GM19239 (cell line): ENCODE measurements at places on chromosomes 2 and 18.

- DNase-seq = no peak
These were observed 242.3 kb upstream of the NOL4 start for GRCh38 chr18:34467058-34467457.

DNA sequence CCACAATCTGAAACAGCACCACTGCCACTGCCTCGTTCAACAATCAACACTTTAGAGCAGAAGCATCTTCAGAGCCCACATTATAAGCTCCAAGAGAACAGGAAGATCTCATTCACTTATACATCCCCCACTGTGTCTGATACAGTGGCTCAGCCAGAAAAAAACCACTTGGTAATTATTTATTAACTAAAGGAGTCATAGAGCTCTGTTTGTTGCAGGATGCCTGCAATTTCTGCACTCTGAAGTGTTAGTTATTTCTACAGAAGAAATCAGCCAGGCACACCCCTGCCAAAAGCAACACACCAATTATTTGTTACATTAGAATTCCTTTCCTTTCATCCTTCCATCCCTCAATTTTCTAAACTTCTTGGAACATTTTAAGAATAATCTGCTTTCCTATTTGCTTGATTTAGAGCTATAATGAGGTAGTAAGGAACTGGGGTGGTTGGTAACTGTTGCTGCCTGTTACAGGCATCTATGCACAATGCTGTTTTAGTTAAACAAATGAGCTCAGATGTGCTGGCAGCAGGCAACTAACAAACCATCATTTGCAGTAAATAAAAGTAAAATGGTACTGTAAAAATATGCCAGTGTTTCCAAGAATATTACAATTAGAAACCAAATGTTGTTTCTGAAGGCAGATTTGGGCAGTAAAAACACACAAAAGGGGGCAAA, 59.9 kb downstream of the DYM start:
- DNase-seq = peak; percentile 16

GRCh38 chr2:53865962-53866361, 6.2 kb upstream of the GPR75 start:
- no peak for DNase-seq

DNA sequence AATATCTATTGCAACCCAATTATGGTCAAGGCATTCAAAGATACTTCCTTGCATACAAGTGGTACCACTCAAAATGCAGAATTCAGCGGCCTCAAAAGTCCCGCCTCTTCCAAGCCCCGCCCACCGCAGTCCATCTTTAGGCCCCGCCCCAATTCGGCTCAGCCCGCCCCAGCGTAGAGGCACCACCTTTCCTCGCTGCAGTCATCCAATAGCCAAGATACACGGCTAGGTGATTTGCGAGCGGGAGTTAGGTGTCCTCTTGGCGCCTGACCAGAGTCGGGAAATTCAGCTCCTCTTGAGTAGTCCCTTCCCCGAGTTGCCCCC, 431 bp upstream of the SEC11C start:
- peak; percentile 90 for DNase-seq

- DNase-seq = no peak
These were observed 37.4 kb downstream of the DNMT3A start for GRCh38 chr2:25304321-25304720.
